T-helper 2 cell (primary cell): ENCODE measurements at places on chromosomes 5 and 9.

GRCh38 chr5:74667396-74667795 is 17.6 kb upstream of the HEXB start:
- DNase-seq: no peak

DNA sequence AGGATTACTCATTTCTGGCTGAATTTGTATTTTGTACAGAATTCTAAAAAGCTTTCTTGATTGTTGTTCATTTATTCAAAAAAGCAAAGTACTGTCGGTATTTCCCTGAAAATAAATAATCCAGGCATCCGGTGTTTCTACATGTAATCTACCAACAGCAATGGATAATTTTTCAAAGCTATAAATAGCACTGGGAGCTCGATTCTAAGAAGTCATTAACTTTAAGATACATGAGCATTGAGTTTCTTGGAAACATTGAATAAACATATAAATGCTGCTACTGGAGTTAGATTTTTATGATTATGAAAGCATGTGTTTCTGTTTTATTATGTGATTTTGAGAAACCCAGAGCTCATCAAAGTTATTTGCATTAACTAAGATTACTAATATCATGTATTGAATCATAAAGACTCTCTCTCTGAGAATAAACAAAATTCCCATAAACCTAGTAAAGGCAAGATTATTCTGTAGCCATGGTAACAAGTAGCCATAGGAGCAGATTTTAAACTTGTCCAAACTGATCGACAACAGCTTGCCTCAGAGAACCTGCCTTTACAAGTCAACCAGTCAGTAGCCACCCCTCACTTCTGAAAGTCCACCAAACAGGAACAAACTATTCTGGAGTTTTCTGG is 197.0 kb downstream of the DRD1 start:
- no peak for DNase-seq

DNA sequence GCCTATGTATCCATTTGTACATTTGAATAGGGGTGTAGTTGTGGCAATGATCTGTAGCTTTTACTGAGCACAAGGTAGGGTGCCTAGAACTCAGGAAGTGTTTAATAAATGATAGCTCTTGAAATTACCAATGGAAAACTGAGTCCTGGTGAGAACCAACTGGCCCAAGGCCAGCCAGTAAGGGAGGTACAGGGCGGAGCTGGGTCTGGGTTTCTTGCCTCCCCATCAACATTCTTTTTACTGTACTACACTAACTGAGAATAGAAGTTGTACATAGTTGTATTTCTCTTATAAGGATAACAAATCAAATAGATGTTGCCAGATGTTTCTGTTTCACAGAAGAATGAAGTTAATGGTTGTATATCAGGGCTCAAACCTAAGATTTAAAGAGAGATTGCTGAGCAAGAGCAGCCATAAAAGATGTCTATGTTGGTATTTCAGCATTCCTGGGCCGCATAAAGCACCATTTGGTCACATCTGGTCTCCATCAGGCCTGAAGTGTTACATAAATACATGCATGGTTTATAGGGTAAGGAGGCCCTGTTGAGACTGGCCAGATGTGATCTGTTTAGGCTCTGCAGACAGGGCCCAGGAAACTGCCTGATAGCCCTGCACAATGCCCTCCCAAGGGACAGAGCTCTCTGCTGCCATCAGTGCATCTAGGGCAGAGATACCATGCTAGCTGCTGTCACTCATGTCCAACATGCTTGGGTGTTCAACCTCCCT is 210.5 kb downstream of the NXNL2 start:
- no peak for DNase-seq

- DNase-seq: no peak
Observed at GRCh38 chr5:7686794-7687193, 164.1 kb downstream of the CFAP90 start.

DNA sequence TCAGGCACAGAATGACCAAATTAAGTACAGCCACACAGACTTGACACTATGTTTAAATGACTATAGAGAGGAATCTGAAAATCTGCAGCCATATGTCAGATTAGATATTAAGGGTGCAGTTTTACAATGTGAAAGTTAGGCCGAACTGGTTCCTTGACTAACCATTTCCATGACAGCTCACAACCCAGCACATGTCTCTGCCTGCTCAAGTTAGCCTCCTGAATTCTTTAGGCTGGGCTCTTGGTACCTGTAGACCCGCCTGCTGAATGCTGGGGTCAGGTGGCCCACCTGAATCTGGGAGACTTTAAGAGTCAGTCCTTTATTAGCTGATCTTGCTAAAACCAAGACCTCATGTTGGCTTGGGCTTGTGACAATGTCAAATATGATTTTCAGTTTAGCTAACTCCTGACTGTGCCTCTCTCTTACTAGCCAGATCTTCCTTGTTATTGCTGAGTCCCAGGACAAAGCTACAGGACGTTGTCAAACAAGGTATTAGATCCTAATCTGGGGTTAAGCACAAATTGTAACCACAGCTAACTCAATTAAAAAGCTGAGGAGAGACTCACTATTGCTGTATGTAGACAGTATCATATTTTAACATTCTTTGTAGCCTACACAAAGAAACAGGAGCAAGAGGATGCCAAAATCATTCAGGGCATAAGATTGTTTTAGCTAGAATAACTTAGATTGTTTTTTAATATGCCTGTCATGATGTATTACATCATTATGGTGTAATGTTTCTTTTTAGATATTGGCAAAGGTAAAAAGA is 490.9 kb downstream of the SEMA5A start:
- no peak for DNase-seq

DNA sequence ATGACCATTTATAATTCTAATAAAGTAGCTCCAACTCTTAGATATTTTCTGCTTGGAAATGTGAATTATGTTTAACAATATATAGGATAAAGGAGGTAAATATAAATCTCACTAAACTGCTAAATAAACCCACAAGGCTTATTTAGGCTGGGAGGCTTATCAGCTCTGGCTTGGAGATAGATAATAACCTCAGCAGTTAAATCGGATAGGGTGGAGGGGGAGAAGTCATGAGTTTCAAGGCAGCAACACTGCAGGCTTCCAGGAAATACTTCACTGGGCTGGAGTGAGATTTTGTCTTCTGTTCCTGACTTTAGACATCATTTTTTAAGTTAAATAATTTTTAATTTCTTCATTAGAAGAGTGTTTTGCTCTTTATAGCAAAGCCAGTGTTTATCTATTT is 80.0 kb upstream of the ITGA2 start:
- DNase-seq: no peak

GRCh38 chr5:180109920-180110319 is 38.4 kb upstream of the RNF130 start:
- DNase-seq: no peak

DNA sequence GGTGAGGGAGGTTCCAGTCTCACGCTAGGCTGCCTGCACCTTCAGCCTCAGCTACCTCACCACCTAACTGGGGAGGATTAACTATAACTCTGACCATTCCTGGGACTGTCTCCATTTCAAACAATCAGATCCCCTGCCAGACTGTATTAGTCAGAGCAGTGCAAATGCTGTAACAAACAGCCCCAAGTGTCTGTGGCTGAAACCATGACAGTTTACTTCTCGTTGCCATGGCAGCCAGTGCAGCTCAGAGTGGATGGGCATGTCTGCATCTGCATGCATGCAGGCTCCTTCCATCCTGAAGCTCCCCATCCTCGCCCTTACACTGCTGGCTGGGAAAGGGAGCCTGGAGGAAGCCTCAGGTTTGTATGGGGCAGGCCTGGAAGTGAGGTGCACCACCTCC is 86.7 kb downstream of the KCNIP1 start:
- no peak for DNase-seq

GRCh38 chr9:132006677-132007370 is 72.8 kb downstream of the MED27 start:
- DNase-seq: no peak

- DNase-seq: no peak
Observed at GRCh38 chr5:132067451-132067850, 6.1 kb upstream of the CSF2 start.

GRCh38 chr5:19988457-19988856 is 457 bp upstream of the CDH18 start:
- DNase-seq: no peak

- DNase-seq: no peak
Observed at GRCh38 chr5:169139480-169140050, 161.4 kb downstream of the SLIT3 start.

DNA sequence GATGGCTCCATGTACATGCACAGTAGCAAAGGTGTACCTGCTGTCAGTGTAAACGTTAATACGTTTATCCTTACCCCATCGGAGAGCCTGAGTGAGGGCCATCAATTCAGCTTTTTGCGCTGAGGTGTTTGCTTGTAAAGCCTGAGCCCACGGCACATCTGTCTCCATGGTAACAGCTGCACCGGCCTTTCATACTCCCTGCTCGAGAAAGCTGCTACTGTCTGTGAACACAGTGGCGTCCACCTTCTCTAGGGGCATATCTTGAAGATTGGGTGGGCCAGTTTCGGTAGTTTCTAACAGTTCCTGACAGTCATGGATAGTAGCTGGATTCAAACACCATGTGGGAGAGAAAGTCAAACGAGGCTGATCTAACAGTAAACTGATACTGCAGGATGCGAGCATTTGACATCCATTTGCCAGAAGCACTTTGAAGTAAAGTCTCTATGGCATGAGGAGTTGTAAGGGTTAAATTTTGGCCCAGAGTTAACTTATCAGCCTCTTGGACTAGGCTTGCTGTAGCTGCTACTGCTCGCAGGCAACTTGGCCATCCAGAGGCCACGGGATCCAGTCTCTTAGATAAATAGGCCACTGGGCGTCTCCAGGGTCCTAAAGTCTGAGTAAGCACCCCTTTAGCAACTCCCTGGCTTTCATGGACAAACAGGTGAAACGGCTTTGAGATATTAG is 21.0 kb upstream of the RHOBTB3 start:
- DNase-seq: no peak

DNA sequence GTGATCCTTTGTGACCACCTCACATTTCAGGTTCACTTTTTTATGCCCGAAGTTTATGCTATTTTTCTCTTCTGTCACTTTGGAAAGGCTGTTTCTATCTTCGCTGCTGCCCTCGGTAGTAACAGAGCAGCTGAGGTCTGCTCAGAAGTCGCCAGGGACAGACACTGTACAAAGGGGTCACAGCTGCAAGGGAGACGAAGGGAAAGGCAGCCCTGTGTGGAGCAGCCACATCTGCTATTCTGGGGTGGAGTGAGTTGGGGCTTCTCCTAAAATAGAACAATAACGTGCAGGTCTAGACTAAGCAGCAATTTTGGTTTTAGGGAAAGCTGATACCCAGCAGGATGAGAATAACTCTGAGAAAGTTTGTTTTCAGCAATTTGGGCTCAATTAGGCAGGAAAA is 72.5 kb downstream of the ACTL7B start:
- DNase-seq: no peak

- DNase-seq: no peak
Observed at GRCh38 chr9:90307891-90308290, 334.7 kb downstream of the DIRAS2 start.

GRCh38 chr9:35311891-35312639 is 150.3 kb downstream of the UNC13B start:
- no peak for DNase-seq

DNA sequence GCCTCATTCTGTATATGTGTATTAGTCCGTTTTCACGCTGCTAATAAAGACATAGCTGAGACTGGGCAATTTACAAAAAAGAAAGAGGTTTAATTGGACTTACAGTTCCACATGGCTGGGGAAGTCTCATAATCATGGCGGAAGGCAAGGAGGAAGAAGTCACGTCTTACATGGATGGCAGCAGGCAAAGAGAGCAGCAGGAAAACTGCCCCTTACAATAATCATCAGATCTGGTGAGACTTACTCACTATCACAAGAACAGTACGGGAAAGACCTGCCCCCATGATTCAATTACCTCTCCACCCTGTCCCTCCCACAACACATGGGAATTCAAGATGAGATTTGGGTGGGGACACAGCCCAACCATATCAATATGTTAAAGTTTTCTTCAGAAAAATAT is 49.8 kb upstream of the GPBP1 start:
- DNase-seq: no peak

DNA sequence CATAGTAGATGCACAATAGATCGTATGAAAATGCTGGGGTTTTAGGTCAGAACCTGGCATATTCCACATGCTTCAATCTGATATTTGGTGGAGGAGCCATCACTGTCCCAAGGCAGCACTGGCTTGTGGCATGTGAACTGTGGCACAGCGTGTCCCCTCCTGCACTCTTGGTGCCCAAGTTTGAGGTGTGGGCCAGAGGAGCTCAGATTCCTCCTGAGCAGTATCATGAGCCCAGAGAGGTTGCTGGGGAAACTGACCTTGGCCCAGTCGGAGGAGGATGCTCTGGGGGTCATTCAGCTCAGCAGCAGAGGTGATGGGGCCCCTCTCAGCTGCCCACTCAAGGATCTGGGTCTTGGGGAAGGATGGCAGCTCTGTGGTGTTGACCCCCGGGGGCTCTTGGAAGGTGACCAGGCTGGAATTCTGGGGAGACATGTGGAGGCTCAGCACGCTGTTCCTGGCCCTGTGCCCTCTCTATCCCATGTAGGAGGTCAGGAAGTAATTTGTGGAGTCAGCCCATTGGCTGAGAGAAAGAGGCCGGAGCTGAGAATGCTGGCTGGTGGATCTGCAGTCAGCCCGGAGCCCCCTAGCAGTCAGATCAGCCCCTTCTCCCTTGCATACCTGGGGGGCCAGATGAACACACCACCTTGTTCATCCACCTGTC is 23.7 kb downstream of the FPGS start:
- no peak for DNase-seq

DNA sequence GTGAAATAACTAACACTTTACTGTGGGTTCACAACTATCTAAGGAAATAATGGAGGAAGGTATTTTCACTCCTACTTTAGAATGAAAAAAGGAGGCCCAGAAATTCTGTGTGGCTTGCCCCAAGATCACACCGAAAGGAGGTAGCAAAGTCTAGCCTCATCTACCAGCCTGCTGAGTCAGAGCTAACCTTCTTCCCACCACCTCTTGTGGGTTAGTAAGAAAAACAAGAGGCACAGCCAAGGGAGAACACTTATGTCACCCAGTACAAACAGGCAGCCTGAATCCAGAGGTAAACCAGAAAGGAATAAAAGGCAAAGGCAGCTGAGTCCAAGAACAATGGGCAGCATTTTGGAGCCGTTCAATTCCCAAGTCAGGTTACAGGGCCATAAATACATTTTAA is 91.9 kb upstream of the RASEF start:
- DNase-seq: no peak

GRCh38 chr5:155726267-155726666 is 600.7 kb upstream of the SGCD start:
- no peak for DNase-seq
